Upper lobe of left lung (tissue), 6 donors: ENCODE measurements at places on chromosomes 16 and 17. TPM values are rescaled to one million over a fixed set of nuclear protein-coding genes. Genes with fewer than 3 reads are reported as not detected.

SMURF2 gene
- 39.8 TPM for total RNA-seq

KRTAP9-4 gene
- not detected for total RNA-seq

LYRM1 gene
- total RNA-seq = 23.2 TPM

CACNG3 gene
- total RNA-seq = not detected

MRPL10 gene
- 27.2 TPM for total RNA-seq

CIBAR2 gene
- 35.6 TPM for total RNA-seq

SOX8 gene
- 0.61 TPM for total RNA-seq

CDK5R1 gene
- total RNA-seq = 1.2 TPM

HOXB5 gene
- total RNA-seq = 5.0 TPM

TM4SF5 gene
- not detected for total RNA-seq

SULT1A4 gene
- 19.6 TPM for total RNA-seq

TEKT5 gene
- total RNA-seq = not detected

ADGRG1 gene
- 89.3 TPM for total RNA-seq

TBC1D3B gene
- total RNA-seq = 6.5 TPM

MYH10 gene
- 73.3 TPM for total RNA-seq

C17orf50 gene
- 0.46 TPM for total RNA-seq

HLF gene
- total RNA-seq = 19.9 TPM

OR2C1 gene
- total RNA-seq = not detected

PRSS8 gene
- total RNA-seq = 139 TPM

CSH2 gene
- not detected for total RNA-seq

INCA1 gene
- total RNA-seq = 1.6 TPM

CETP gene
- total RNA-seq = not detected

HCRT gene
- total RNA-seq = not detected

CDK5RAP3 gene
- total RNA-seq = 76.6 TPM
